ENCODE measurements at places on chromosomes 2 and 18.

- DNase-seq, result no peak
These were observed 1313.2 kb upstream of the NRXN1 start for GRCh38 chr2:52345082-52345481.

GRCh38 chr2:232332940-232333259 is 45.7 kb upstream of the ALPP start:
- no peak for DNase-seq

DNA sequence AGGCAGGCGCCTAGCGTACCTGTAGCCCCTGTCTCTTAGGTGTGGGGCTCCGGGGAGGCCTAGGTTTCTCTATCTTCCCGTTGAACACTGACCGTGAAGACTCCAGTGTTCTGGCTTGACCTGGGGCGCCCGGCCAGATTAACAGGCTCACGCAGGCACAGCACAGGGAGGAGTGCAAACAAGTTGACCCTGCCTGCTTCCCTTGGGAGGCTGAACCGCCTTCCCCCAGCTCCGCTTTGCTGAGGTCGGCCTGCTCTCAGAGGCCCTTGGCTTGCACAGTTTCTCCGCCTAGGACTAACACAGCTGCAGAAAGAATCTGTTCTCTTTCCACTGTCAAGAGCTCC is 567 bp downstream of the PCYOX1 start:
- DNase-seq, result no peak

DNA sequence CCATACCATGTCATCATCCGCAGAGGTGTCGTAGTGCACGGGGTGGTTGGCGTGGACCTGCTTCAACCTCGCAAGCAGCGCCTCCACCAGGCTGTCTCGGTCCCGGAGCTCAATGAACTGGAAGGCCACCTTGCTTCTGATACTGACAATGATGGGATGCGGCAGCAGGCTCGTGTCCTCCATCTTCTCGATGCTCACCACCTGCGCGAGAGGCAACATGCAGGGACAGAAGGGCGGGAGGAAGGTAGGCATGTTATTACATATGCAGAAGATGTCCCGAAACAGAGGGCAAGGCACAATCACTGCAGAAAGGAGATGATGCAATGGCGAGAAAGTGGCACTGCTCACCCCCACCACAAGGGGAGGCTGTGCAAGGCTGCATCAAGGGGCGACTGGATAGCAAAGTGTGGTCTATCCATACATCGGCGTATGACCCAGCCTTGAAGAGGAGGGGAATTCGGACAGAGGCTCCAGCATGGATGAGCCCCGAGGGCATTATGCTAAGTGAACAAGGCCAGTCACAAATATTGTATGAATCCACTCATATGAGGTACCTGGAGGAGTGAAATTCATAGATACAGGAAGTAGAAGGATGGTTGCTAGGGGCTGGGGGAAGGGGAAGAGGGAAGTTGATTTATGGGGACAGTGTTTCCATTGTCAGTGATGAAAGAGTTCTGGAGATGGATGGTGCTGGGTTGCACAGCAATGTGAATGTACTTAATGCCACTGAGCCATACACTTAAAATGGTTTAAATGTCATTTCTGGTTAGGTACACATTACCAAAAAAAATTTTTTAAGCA is 36.6 kb downstream of the RPL31 start:
- DNase-seq, result no peak

GRCh38 chr2:241312082-241312481 is 3.4 kb downstream of the HDLBP start:
- peak; percentile 60 for DNase-seq

DNA sequence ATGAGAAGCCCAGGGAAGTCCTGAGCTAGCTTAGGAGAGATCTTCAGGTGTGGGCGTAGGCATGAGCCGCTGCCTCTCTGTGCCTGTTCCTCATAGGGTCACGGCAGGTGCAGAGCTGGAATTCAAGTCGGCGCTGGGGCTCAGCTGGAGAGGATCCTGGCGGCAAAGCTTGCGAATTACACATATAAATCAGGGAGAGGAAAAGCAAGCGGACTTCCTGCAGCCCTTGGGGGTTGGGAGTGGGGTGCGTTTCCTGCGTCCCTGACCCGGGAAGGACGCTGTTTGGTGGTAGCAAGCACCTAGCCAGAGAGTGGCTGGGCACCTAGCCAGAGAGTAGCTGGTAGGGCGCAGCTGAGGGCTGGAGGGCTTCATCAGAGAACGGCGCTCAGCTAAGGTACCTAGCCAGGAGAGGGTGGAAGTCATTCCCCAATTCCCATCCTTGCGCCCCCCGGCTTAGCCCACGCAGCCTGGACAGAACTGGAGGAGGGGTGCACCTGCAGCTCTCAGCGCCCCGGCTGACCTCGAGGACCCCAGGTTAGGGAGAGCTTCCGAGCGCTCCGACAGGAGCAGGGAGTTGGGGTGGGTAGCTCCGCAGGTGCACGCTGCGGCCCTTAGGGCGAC is 459 bp upstream of the EFR3B start:
- no peak for DNase-seq

GRCh38 chr2:21676676-21677075 is 552.9 kb downstream of the TDRD15 start:
- no peak for DNase-seq
